ENCODE measurements at places on chromosomes 4 and X.
A peak's percentile ranks its signal among the peaks of the same experiment; 100 is the strongest.

GRCh38 chr4:113181289-113182007, 132.0 kb downstream of the ANK2 start:
- DNase-seq: no peak

- DNase-seq: no peak
Observed at GRCh38 chrX:109716431-109717028, 16.5 kb downstream of the ACSL4 start.

DNA sequence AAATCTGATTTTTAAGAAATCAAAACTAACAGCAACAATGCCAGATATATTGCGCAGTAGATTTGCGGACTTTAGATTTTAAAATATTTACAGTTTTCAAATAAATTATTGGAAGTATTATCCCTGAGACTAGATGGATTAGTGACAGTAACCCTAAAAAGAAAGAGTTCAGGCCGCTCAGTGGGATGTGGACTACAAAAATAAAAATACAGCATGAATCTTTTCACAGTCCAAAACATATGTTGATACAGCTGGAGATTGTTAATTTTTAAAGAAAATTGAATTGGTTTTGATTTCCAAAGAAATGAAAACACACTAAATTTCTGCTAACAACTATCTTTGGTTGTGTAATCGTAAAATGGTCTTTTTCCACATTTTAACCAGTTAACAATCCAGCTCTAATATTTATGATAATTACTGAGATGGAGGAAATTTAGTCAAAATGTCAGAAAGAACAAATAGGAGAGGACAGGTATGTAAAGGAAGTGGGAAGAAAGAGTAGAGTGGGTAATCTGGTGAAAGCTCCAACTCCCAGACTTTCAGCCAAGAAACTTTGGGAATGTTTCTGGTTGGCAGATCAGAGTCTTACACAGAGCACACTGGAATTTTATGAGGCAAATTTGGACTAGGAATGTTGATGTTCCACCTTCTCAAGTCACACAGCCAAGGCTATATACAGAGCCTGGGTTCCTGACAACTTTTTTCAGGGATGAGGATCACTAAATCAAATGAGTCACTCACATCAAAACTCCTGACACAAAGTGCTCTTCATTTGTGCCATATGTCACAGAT, 15.1 kb downstream of the C4orf36 start:
- no peak for DNase-seq

GRCh38 chr4:6184169-6184568, 16.2 kb downstream of the JAKMIP1 start:
- DNase-seq: no peak

GRCh38 chr4:68390205-68390935, 40.5 kb upstream of the YTHDC1 start:
- no peak for DNase-seq

GRCh38 chr4:155881555-155881954, 15.5 kb upstream of the ASIC5 start:
- DNase-seq: no peak

- DNase-seq: peak; percentile 82
Observed at GRCh38 chr4:5051278-5052203, at the start of gene STK32B. TSS of gene STK32B (plus strand) at chr4:5051480.

GRCh38 chrX:45885931-45886330, 659.3 kb downstream of the ZNF674 start:
- DNase-seq: no peak

GRCh38 chrX:153791104-153791852, 2.9 kb downstream of the IDH3G start:
- DNase-seq: no peak

GRCh38 chr4:127364397-127364796, 268.4 kb upstream of the INTU start:
- no peak for DNase-seq

GRCh38 chrX:115696039-115696438, 135.1 kb downstream of the PLS3 start:
- DNase-seq: no peak

- DNase-seq: no peak
Observed at GRCh38 chr4:56651056-56651350, 30.1 kb downstream of the HOPX start.

DNA sequence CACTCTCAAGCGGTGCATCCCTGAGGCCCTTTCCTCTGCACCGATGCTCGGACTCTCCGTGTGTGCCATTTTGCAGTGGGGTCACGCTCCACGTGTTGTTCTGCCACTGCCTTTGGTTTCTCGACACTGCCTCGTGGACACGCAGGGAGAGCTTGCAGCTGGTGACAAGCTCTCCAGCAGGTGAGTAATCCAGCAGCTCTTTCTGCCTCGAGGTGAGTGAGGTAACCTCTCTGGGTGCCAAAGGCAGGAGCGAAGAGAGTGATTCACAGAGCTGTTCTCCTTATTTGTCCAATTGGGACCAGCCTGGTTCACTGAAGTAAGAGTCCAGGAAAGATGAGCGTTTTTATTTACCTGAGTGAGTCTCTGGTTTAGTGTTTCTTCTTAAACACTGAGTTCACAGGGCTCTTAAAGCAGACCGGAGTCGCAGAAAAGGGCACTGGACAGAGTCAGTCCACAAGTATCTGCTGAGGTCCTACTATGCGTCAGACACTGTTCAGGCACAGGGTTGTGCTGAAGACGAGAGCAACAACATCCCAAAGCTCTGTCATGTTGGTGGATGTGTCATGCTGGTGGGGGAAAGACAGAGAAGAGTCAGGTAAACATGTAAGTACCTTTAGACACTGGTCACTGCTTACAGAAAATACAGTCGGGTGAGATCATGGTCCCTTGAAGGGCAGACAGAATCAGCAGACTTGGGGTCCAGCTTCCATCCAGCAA, 61.8 kb downstream of the FHDC1 start:
- DNase-seq: no peak

DNA sequence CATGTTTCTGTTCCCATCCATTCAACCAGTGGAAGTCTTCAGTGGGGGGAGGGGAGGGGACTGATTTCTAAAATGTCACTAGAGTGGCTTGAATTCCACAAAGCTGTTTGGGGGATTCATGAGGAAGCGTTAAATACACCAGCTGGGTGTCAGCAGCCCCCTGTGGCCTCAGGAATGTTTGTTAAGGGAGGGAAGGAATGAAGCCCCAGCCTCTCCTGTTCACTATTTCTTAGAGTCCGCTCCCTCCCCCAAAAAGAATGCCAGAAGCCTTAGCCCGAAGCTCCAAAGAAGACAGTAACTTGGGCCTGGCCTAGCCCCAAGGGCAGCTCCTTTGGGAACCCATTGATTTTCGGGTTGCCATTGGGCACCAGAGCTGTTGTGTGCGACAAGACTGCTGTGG, 3.3 kb downstream of the SHROOM2 start:
- peak; percentile 92 for DNase-seq

- DNase-seq: no peak
Observed at GRCh38 chrX:19747652-19748610, 139.5 kb downstream of the SH3KBP1 start.

DNA sequence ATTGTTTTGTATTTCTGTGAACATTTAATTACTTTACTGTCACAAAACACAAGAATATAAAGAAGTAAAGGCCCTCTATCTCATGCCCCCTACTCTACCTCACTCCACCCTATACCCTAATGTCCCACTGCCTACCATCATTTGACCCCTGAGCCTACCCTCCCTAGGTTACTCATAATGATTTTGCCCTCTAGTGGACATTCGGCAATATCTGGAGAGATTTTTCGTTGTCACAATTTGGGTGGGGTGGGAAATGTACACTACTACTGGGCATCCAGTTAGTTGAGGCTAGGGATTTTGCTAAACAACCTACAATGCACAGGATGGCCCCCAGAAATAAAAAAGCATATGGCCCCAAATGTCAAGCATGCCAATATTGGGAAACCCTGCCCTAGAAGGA, 10.2 kb downstream of the TEX13A start:
- no peak for DNase-seq

DNA sequence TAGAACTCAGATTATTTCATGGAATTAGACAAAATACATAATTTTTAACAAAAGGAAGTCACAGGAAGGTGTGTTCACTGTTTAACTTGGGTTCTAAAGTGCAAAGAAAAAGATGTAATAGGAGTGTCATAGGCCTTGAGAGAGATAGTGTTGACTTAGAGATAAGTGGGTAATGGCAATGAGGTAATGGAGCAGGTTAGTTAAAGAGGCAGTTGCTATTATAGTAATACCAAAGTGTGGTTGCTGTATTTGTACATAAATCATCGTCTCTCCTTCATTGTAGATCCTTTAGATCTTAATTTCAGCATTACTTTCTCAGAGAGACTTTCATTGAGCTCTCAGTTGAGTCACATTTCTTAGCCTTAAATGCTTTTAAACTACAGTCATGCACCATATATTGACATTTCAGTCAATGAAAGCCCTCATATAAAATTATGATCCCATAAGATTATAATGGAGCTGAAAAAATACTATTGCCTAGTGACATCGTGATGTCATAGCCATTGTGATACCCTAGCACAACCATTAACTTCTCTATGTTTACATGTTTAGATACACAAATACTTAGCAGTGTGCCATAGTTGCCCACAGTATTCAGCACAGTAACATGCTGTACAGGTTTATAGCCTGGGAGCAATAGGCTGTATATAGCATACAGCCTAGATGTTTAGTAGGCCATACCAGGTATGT, 245.4 kb downstream of the ADGRL3 start:
- no peak for DNase-seq

Data from mesendoderm (in vitro differentiated cells).